ENCODE measurements at places on chromosomes 2 and 18.

DNA sequence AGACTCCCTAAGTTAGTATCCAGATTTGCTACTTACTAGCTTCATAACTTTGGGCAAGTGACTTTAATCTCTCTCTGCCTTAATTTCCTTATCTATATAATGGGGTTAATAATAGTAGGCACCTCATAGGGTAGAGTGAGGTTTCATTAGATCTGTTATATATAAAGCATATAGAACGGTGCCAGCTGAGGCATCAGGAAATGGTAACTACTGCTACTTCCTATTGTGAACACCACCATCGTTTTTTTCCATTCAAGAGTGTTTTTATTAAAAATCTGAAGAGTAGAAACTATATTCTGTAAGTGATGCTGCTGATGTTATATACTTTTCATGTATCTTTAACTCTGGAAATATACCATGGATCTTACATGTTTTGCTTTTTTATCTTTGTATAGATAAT is 44.3 kb downstream of the MALT1 start:
- DNase-seq, result no peak

DNA sequence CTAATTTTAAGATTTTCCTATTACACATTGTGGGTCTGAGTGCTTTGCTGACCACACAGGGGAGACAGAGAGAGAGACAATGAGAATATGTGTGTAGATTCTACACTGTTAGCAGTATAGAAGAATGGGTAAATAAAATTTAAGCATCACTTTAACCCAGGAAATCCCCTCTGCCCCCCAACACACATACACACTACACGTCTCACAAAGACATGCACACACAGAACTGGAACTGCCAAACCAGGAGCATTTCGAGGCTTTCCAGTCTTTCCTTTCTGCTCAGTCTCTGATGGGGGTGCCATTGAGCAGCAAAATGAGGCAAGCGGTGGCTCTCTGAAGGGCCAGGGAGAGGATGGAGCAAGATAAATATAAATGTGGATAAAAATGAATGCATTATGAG is 2.5 kb downstream of the MERTK start:
- DNase-seq, result no peak

DNA sequence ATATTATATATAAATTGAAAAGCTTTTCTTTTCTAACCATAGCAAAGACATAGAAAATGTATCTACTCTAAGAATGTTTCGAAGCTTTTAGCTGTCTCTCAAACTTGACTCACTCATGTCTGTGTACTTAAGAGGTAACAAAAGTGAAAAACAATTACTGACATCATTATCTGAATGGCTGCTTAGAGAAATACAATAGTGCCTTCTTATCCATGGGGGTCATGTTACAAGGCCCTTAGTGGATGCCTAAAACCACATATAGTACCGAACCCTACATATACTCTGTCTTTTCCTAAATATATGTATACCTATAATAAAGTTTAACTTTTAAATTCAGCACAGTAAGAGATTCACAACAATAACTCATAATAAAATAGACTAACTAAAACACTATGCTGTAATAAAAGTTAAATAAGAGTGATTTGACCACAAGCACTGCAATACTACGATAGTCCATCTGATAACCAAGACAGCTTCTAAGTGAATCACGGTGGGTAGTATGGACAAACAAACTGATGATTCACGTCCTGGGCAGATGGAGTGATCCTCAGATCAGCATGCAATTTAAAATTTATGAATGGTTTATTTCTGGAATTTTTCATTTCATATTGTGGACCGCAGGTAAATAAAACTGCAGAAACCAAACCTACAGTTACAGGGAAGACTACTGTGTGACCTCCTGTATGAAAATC is 246.2 kb downstream of the XIRP2 start:
- DNase-seq, result no peak

GRCh38 chr2:68230241-68231060 is 21.9 kb downstream of the PPP3R1 start:
- DNase-seq, result no peak

DNA sequence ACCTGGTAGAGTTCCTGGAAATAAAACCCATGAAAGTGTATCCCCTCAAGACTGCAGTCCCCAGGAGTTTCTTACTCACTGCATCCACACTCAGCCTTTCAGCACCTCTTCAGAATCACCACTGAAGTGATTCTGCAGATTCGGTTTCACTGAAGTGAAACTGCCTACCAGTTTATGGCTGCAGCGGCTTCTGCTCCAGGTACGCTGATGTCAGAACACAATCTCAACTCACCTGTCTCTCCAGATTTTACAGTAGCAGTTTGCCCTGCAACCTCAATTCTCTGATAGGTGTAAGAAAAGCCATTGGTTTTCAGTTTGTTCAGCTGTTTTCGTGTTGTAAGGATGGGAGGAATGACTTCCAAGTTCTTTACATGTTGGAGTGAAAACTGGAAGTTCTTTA is 124.8 kb downstream of the TSN start:
- no peak for DNase-seq

Data from stimulated activated CD4-positive, alpha-beta T cell treated with anti-CD3 and anti-CD28 coated beads, Interleukin-2, amount 100 ng/mL, for 24 hours (primary cell).